ENCODE measurements at places on chromosomes 12 and 14. TPM values are rescaled to one million over a fixed set of nuclear protein-coding genes. Genes with fewer than 3 reads are reported as not detected.

Gene SMCO2
- not detected for total RNA-seq

Gene RFX4
- total RNA-seq: not detected

Gene STAC3
- 2.7 TPM for total RNA-seq

Gene RTN1
- 0.84 TPM for total RNA-seq

DNA sequence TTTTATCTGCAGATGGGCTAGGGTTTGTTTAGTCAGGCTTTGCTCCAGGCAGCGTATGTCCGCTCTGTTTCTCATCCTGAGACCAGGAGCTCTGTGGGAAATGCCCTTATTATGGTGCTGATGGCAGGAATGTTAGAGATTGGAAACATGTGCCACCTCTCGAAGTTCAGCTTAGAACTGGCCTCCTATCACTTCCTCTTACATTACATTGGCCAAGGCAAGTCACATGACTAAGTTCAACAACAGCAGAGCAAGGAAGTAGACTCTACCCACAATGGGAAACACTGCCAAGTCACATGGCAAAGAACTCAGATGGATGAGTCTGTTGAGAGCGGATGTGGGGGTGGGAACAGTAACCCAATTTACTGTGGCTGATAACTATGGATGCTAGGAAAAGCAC, 161.9 kb upstream of the WSCD2 start:
- DNase-seq: no peak

DNA sequence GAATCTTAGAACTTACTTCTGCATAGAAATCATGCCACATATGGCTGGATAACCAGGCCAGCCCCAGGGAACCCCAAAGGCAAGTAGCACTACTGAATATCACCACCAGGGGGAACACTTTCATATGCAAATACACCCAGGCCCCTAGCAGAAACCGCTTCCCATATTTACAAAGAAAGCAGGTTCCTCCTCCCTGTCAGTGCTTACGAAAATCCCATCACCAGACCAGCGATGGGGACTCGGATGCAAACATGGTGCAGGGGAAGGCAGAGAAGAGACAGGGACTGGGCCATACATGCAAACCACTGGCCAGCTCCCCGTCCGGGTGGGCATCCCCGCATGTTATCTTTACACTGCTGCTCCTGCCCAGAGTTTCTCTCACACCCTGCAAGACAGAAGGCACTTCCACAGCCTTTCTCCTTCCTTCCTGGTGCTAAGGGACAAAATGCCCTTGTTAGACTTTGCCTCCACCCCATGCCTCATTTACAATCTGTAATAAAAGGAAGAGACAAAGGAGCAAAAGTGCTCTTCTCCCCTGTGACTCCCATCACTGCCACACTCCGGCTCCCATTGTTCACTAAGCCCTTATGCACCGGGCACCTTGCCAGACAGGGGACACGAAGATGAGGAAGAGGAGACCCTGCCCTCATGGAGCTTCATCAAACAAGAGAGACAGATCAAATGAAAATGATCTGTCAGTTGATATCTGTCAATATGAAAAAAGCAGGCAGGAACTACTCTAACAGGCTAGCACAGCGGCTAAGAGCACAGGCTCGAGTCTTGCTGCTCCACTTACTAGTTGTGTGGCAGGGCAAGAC, 62.3 kb downstream of the PTPN21 start:
- DNase-seq: peak; percentile 90

DNA sequence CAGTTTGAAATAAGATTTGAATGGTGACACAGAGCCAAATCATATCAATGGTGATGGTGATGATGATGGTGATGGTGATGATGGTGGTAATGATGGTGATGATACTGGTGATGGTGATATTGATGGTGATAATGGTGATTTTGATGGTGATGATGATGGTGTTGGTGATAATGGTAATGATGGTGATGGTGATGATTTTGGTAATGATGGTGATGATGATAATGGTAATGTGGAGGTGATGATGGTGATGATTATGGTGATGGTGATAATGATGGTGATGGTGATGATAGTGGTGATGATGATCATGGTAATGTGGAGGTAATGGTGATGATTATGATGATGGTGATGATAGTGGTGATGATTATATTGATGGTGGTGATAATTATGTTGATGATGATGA, 311.9 kb upstream of the SFSWAP start:
- no peak for DNase-seq

DNA sequence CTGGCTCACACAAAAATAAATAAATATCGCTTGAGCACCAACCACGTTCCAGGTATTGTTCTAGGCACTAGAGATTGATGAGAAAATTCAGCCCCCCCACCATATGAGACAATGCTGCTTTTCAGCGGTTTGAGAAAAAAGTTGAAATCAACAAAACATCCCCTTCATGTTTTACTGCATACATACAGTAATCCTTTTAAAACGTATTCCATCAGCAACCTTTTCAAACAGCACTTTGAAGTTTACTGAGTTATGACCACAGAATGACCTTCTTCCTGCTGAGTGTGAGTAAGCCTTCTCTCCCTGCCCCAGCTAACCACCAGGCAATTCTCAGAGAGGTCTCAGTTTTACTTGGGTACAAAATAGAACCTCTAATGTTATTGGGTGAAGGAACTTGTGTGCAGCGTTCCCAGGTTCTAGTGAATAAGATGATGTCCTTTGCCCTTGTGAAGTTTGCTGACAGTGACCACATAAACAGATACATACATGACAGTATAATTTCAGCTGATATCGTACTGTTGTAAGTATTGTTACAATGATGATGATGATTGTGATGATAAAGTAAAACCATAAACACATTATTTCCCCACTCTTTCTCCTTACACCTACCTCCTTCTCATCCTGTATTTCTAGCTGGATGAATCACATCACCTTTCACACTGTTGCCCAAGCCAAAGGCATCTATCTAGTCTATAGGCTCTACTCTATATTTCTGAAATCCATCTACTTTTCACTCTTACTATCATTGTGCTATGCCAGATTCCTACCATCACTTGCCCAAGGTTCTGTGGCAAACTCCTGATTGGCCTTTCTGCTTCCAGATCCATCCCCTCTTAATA, 124.4 kb upstream of the KRR1 start:
- DNase-seq: no peak

DNA sequence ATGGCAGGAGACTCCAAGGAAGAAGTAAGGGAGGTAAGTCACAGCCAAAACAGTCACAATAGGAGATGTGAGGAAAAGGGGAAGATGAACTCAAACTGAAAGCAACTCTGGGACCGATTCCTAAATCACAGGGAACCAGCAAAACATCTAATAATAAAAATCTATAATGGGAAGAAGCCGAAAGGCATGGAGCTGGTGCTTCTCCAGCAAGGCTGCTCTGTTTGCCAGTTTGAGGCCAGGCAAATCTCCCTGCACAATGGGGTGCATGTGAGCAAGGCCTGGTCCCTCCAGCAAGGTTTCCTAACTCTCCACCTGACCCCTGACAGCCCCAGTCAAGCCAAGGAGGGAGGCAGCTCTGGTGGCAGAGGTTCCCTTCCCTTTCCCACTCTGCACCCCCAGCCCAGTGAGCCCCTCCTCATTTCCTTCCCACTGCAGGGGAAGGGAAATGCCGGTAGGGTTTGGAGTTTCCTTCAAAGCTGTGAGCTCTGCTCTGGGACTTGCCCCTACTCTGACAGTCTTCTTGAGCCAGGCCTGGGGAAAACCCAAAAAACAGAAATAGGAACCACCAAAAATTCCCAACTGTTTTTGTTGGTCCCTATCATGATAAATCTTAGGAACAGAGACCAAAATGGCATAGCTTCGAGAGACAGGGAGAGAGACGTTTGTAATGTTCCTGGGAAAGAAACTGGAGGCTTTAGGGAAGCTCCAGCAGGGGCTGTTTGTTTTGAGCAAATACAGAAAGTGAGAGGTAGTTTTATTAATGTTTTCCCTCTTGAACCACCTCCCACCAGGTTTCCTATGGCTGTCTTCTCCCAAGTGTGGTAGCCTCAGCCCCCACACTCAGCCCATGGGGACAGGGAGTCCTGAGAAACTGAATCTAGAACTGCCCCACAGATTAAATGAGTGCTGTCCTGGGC, 34.6 kb downstream of the FMNL3 start:
- no peak for DNase-seq

DNA sequence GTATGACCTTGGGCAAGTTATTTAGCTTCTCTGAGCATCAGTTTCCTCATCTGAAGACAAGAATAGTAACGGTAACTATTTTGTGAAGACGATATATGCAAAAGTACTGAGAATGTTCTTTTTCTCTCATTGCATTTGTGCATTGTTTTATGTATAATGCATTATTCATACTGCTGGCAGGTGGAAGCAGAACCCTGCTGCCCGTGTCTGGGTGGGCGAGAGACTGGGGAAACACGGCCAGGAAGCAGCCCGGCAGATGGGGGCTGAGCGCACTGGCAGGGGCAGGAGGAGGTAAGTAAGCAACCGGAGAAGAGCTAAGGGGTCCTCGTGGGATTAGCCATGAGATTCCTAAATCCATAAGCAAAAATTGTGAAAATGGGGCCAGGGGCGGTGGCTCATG, 115.8 kb upstream of the MED13L start:
- no peak for DNase-seq

DNA sequence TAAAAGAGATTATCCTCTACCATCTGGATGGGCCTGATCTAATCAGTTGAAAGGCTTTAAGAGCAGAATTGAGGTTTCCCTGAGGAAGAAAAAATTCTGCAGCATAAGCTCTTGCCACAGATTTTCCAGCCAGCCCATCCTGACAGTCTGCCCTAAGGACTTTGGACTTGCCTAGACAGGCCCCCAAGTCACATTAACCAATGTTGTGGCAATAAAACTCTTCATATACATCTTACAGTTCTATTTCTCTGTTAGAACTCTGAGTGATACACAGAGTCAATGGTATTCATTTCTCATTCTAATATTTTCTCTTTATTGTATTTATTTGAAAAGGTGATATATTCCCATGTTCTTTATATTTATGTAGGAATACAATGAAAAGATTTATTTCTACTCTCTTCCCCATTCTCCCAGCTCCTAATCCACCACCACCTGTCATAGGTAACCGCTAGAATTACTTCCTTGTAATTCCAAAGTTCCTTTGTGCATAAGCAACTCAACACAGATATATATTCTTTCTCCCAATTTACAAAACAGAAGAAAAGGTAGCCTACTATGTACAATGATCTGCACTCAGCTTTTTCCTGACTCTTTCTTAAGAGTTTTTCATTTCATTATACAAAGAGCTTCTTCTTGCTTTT, 182.1 kb downstream of the CAPZA3 start:
- peak; percentile 69 for DNase-seq

DNA sequence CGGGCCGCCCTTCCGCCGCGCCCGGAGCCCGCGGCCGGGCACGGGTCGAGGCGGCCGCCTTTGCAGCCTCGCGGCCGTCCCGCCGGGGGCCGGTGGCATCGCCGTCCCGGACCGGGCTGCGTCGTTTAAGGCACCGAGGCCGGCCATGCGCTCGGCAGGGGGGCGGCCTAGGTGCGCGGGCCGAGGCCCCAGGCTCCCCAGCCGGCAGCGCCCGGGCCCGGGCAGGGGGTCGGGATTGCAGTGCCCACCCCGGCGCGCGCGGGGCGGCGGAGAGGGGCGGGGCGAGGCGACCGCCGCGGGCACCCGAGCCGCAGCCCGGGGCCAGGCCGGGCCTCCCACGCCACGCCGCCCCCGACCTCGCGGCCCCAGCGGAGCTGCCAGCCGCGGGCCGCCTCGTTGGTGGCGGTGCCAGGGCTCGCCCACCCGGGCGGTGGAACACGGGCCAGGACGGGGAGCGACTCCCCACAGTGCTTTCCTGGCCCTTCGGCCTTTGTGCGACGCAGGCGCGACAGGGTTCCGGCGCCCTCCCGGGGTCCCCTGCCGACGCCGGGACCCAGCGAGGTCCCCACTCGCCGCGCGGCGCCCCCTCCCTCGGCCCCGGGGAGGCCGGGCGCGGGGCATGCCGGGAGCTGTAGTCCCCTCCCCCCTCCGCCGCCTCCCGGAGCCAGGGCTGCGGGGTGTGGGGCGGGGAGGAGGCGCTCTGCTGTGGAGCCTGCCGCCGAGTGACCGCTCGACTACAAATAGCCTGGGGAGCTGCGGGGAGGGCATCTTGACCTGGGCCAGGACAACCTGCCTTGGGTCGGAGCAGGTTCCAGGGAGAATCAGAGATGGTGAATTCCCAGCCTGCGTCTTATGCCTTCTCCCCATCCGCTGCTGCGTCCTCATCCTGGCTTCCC, 769 bp downstream of the FKBP4 start:
- DNase-seq: peak; percentile 86

- DNase-seq: no peak
Observed at GRCh38 chr12:84508851-84509260, 403.7 kb downstream of the SLC6A15 start.
